ENCODE measurements at places on chromosomes 5 and 9.

GRCh38 chr5:43019291-43019613 is 20.9 kb downstream of the ANXA2R start:
- DNase-seq: no peak

- DNase-seq: no peak
Observed at GRCh38 chr5:139862313-139862712, 66.7 kb downstream of the PSD2 start.

DNA sequence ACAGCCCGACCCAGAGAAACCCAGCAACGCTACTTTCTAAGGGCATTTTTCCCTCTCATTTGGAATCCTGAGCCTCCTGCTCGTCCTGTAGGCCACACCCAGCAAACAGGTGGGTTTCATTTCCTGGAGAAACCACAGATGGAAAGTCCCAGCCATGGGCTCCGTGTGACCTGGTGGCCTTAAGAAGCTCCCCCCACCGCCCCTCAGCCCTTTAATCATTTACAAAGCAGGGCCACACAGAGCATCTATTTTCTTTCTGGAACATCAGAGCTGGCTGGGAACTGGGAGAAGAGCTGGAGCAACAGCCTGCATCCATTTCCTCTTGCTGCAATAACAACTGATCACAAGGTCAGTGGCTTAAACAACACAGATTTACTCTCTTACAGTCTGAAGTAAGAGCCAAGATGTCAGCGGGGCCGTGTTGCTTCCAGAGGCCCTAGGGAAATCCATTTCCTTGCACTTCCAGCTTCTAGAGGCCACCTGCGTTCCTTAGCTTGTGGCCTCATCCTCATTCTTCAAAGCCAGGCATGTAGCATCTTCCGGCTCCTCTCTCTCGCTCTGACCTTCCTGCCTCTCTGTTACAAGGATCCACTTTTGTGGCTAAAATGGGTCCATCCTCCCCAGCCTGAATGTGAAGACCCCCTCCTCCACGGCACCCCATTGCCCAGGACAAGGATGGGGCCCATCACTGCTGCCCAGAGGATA is 40.5 kb downstream of the C9orf50 start:
- peak; percentile 52 for DNase-seq

- DNase-seq: no peak
Observed at GRCh38 chr9:76575761-76576160, 116.8 kb downstream of the GCNT1 start.

DNA sequence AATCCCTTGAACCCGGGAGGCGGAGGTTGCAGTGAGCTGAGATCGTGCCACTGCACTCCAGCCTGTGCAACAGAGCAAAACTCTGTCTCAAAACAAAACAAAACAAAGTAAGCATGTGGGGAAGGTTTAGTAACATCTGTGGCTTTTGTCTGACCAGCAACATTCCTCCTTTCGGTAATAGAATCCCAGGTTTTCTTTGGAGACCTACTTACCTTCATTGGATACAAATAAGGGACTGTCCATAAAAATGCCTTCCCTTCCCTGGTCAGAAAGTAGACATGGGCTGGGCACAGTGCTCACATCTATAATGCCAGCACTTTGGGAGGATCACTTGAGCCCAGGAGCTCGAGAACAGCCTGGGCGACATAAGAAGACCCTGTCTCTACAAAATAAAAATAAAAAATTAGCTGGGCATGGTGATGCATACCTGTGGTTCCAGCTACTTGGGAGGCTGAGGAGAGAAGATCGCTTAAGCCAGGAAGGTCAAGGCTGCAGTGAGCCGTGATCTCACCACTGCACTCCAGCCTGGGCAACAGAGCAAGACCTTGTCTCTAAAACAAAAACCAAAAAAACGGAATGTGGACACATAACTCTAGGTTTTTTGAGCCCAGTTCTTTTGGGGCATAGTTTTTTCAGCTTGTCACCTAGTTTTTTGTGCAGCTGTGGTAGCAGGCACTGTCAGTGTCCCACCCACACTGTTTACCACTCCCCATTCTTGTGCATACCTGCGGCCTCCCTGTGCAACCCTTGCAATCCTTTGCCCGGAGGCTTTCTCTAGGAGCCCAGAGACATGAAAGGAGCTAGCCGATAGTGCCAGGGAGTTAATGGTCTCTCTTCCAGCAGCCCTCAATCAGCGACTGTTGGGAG is 9.0 kb upstream of the SPINK4 start:
- DNase-seq: no peak

DNA sequence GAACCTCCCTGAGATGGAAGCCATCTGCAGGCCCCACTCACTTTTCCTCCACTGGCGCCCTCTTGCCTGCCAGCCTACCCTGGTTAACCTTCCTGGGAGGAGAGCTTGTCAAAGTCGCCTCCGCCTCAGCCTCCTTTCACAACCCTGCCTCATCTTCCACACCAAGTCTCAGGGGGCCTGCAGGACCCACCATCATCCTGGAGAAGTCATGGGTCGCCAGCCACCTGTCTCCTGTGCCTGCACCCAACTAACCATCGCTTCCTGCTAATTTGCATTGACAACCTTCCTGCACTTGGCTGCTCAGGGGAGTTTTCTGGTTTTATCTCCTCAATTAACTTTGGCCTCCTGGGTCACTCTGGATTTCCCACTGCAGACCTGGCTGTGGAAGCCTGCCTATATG is 52.8 kb upstream of the GRHPR start:
- DNase-seq: no peak

GRCh38 chr9:70455993-70456704 is 41.7 kb upstream of the KLF9 start:
- DNase-seq: no peak

DNA sequence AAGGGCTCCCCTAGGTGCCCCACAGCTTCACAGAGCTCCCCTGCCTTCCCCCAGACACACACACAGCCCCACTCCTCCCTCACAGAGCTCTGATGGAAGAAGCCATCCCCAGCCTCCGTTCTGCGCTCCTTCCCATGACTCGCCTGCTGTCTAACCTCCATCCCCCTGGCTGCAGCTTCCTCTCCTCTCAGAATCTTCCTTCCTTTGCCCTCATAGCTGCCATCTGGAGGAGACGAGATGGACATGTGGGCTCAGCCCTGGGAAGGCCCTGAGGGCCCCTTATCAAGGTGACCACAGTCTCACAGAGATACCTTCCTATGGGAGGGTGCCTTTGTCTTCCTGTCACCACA is 94.3 kb downstream of the PCDH1 start:
- no peak for DNase-seq

DNA sequence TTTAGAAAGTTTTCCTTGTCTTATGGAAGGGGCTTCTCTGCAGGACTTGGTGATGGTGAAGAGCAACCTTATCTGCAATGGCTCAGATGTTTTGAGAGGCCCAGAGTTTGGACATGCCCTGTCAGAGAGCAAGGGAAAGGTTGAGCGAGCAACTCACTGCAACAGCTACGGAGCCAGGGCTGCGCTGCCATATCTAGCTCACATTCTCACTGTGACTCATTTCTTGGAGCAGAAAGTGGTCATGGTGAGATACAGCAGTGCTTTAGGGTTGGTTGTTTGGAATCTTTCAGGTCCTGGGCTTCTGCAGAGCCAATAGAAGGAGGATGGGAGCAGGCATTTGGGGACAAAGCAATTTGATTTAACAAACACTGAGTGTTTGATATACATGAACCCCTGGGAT is 12.3 kb downstream of the GLRA1 start:
- no peak for DNase-seq

- no peak for DNase-seq
Observed at GRCh38 chr5:16137177-16137576, 42.4 kb downstream of the MARCHF11 start.

- no peak for DNase-seq
Observed at GRCh38 chr9:95213117-95213516, 104.4 kb downstream of the FANCC start.

GRCh38 chr5:761854-762710 is 22.4 kb downstream of the ZDHHC11B start:
- DNase-seq: no peak

GRCh38 chr5:35438786-35439185 is 178.9 kb upstream of the SPEF2 start:
- peak; percentile 33 for DNase-seq

- no peak for DNase-seq
Observed at GRCh38 chr9:89891591-89892304, 286.9 kb downstream of the GADD45G start.

DNA sequence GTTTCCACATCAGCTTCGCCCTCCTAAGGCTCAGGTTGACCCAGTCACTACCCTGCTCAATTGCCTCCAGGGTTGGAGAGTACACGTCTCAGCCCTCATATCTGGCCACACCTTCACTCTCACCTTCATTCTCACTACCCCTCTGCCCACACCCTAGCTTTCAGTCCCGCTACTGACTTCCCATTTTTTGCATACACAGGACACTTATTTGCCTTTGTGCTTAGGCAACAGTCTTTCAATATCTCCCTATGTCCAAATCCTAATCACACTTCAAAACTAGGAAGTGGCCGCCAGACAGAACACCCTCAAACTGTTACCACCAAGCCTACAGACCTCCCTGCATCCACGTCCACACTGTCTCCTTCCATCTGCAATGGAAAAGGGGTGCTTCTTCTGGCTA is 10.9 kb downstream of the MCTP1 start:
- peak; percentile 65 for DNase-seq

GRCh38 chr5:10333154-10334006 is 20.1 kb upstream of the MARCHF6 start:
- DNase-seq: no peak

DNA sequence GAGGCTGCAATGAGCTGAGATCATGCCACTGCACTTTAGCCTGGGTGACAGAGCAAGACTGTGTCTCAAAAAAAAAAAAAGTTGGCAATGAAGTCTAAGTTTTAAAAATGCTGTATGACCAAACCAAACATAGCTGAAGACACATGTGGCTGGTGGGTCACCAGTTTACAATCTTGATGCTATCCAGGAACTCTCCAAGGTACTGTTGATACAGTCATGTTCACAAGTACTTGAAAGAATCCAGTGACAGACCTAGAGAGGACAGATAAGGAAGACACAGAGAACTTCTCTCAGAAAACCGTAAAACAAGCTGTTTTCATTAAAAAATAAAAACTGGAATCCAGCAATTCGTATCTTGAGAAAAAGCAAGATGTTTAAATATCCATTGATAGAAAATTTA is 95.7 kb downstream of the ACTBL2 start:
- no peak for DNase-seq

DNA sequence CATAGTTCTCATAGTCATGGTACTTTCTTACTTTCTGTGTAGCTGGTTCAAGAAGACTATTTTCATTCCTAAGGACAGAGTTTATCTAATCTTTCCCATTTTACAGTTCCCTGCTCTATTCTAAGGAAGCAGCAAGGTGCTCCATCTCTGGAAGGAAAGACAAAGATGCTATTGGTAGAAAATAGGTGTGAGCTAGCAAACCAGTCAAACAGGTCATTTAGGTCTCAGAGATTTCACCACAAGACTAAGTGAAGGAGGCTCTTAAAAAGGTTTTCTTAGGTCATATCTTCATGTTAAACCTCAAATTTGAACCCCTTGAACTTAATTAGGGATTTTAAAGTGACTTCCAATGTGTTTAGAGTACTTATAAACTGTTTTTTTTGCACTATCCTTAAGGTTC is 62.6 kb downstream of the ADAMTSL1 start:
- DNase-seq: no peak

DNA sequence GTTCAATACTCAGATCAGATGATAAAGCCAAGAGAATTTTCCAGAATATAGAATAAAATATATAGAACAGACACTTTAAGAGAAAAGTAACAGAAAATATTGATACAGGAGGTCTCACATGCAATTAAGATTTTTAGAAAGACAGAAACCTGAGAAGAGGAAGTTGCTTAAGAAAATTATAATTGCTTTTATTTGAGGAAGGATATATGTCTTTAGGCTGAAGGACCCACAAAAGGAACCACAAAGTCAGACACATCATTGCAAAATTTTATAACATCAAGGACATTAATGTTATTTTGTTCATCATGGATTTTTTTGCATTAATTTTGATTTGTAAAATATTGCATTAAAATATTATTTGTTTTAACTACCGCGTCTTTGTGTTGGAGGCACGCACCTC is 141.5 kb downstream of the FSTL4 start:
- DNase-seq: peak; percentile 14

- DNase-seq: no peak
Observed at GRCh38 chr5:1090538-1090937, 21.3 kb downstream of the SLC12A7 start.

DNA sequence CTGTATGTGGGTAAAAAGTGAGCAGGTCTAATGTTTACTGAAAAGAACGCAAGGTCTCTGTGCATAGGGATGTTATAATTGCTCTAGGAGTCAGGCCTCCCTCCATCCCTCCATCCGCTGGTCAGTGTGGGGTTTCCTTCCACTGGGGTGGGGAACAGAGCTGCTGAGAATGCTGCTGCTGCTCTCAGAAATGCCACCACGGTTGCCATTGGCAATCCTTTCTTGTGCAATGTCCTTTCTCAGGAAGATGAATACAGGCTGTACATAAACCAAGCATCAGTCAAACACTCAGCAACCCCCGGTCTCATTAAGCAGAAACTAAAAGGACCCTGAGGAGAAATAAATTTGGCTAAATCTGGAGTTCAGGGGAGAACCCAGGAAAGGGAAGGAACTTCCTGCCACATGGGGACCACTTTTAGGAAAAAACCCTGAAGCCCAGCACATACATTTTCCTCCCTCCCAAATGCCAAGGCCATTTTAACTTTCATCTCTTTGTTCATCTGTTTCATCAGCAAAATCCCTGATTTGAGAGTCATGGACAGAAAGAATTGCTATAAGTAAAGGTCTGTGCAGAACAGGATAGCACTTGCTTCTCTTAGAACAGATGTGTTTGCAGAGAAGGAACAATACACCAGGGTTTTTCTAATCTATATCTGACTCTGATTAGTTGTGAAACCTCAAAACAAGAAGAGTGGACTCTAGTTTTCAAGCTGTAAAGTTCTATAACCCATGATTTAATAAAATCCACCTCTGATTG is 70.4 kb upstream of the SLC1A3 start:
- no peak for DNase-seq

DNA sequence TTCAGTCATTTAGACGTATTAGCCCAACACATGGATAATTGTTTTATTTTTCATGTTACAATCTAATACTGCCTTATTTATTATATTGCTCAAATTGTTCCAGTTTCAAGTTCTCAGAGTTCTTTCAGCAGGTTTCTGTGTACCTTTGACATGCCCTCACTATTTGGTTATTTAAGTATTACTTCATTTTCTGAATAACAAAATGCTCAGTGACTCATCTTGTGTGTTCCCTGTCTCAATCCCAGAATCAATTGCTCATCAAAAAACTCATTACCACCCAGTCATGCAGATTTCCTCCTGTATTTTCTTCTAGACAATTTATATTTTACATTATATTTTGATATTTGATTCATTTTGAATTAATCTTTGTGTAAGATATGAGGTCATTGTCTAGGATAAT is 562.6 kb downstream of the ANXA1 start:
- no peak for DNase-seq

- peak; percentile 55 for DNase-seq
Observed at GRCh38 chr9:136773386-136774044, 9.2 kb upstream of the LCN15 start.

GRCh38 chr5:168750926-168751325 is 171.8 kb upstream of the PANK3 start:
- no peak for DNase-seq

DNA sequence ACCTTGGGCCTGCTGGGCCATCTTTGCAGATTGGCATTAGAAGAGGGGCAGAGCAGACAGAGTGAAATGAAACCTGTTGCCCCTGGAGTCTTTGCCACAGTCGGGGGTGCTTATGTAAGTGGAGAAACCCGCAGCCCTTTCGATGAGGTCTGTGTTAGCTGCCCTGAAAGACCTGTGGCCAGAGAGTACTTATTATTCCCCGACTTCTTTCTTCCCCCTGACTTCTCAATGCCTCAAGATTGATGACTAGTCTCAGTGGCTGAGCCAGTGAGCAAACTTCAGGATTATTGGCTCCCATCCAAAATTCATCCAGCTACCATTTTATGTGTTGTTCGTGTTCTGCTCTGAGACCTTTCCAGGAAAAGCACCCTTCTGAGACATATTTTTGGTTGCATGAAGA is 7.6 kb downstream of the NTRK2 start:
- no peak for DNase-seq
